NCI-H1105 treated with DMSO at 0.1 percent for 48 hours (cell line): ENCODE measurements at places on chromosomes 6 and 20.

- DNase-seq: no peak
These were observed 14.5 kb downstream of the SNRNP48 start for GRCh38 chr6:7604506-7604905.

DNA sequence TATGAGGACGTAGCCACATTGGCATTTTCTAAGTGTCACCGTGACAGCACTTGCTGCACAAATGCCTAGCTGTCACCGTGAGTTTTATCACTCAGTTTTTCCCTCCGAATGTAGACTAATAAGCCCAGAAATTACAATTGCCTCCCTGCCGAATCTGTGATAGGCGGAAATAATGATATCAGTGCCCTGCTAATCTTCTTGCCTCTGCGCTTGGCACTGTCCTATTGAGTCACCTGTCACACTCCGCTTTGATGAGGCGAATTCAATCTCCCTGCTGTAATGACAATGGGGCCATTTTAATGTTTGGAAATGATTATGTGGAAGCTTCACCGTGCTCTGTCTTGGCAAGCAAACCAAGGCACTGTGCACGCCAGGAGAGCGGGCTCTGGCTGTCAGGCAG lies 112.8 kb downstream of the LINC00237 start:
- peak; percentile 67 for DNase-seq

GRCh38 chr20:37480919-37481318 lies 40.1 kb upstream of the NNAT start:
- no peak for DNase-seq

DNA sequence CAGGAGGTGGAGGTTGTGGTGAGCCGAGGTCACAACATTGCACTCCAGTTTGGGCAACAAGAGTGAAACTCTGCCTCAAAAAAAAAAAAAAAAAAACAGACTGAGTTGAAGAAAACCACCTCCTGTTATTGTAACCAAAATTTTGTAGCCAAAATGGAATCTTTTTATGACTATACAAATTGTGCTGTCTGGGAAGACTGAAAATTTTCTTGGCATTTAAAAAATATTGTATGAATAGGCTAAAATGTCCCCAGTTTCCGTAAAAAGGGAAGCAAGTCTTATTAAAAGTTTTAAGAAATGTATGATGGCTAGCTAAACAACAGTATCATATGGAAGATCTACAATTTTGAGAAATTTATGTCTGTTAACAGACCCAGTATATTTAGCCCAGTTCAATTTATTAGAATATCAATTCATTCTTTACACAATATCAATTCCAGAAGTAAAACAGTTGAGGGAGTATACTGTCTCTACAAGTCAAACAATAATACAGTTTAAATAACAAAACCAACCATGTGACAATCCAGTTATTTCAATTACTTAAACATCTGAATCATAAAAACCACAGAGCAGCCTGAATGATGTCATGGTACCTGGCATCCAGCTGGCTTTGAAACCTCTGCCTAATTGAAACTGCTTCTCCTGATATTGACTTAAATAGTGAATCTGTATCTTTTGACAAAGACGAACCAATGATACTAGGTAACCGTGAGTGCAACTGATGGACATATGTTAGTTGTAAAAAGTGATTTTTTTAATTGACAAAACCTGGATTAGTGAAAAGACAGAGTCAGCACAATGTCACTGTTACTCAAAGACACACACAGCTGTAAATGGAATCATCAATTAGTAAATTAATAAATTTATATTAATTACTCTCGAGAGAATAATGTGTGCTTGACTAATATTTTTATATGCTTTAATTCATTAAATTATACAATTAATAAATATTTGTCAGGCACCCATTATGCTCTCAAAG lies 166.6 kb upstream of the MARCKS start:
- DNase-seq: peak; percentile 16

GRCh38 chr6:11214084-11214833 lies 18.2 kb downstream of the NEDD9 start:
- DNase-seq: no peak

DNA sequence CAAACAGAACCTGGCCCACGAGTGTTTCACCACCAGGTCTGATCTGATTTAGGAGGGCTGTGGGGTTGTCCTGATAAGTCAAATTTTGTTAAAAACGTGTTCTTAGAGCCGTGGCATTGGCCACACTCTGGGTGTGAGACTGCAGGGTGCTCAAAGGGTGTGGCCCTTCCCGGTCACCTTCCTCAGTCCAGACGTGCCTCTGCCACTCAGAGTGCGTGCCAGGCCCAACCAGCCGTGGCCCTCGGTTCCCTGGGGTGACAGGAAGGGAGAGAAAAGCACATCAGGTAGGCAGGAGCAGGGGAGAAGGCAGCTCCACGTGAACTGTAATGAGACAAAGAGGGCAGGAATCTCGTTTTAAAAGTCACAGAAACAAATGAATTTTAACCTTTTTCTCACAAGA lies 115.4 kb downstream of the FAM120B start:
- DNase-seq: no peak

GRCh38 chr6:88865275-88865674 lies 98.1 kb downstream of the RNGTT start:
- no peak for DNase-seq

- no peak for DNase-seq
These were observed 849.9 kb upstream of the EYS start for GRCh38 chr6:66556936-66557335.

GRCh38 chr20:5656126-5656525 lies 94.1 kb upstream of the SHLD1 start:
- DNase-seq: no peak

DNA sequence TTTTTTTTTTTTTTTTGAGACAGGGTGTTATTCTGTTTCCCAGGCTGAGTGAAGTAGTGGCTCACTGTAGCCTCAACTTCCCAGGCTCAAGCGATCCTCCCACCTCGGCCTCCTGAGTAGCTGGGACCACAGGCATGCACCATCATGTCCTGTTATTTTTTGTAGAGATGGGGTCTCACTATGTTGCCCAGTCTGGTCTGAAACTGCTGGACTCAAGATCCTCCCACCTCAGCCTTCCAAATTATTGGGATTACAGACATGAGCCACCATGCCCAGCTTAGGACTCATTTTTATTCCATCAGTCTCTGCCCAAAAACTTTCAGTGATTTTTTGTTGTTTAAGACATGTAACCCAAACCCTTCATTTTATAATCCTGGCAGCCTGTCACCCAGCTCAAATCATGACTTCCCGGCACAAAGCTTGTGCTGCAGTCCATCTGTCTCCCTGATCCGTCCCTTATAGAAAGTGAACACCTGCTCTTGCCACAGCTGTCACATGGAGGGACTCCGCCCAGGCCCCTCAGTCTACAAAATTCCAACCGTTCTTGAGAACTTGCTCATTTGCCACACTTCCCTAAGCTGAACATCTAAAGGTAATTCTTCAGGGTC lies 183.9 kb upstream of the JARID2 start:
- DNase-seq: no peak

GRCh38 chr20:16490696-16491095 lies 82.6 kb downstream of the KIF16B start:
- DNase-seq: no peak
